Stimulated activated CD4-positive, alpha-beta T cell treated with anti-CD3 and anti-CD28 coated beads, Interleukin-1b, Interleukin-23, amount 100 ng/mL, for 4 hours (primary cell): ENCODE measurements at places on chromosomes 11 and 22.

DNA sequence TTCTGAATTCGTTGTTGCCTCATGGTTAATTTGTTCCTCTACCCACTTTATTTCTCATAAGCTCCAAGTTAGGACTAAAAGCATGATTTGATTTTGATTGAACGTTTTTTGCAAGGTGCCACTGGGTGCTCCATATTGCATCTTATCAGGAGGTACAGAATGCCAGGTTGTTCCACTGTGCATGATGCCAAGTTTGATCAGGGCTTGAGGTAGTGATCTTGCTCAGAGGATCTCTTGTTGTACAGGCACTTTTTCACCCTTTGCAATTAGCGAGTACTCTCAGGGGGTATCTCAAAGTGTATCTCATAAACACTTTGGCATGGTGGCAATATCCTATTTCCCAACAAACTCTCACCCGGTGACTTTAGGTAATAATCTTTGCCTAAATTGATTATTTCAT, 4.0 kb downstream of the GRAP2 start:
- DNase-seq: no peak

DNA sequence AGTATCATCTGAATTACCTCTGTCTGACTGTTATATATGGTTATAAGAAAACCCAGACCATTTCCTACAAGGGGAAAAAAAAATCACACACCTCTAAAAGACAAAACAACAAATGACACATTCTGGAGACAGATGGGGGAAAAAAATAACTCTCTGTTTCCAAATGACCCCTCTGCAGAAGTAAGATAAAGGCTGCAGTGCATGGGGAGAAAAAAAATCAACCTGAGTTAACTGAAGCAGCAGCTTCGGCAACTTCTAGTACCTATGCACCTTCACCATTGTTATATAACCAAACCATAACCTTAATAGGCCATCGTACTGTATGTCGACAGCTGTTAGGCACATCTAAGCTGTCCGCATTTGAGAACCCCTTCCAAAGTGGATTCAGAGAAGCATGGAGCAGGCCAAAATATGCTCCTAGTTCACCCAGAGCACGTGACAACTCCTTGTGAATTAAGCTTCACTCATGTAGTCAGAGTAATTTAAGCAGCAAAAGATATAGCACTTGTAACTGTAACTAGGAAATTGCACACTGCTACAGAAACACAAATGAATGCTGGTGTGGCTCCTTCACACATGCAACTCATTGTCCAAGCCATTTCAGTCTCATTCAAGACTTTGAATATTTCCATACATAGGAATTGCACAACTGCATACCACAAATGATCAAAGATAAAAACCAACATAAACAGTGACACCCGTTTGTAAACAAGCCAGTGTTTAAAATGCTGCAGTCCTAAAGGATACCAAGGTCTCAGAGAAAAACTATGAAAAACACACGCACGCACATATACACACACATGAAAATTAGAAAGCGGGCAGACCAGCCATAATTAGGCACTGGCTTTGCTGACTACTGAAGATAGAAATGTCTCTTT, 2.7 kb downstream of the SIK3 start:
- no peak for DNase-seq

DNA sequence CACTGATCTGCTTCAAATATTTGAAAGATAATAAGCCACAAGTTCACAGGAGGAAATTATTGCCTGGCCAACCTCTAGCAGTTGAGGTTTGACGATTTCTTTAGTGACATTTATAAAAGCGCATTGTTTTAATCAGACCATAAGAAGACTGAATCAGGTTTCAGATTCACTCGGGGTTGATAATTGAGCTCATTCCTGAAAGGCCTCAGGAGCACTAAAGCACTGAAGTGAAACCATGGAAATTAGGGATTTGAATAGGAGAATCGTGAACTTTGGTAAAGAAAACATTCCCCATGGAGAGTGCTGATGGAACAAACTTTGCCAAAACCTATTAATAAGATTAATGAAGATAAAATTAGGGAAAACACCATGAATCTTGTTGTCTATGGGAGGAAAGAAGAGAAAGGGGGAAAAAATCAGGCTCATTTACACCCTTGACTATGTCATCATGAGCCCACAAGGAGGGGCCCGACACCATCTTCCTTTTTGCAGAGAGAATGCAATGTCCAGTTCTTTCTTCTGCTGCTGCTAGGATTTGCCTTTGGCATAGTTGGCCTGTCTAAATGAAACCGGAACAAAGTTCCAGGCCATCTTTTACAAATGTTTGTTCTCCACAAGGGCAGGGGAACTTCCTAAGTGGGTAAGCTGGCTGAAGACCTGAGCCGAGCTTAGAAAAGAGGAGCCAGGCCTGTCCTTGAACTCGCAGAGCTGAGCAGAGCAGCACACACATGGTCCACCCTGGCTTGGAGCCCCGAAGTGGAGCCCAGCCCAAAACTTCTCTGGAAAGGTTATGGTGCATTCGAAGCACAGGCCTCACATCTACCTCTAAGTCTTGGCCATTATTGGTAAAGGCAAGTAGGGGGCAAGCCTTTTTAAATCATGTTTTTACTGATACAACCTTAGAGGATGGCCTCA, 56.1 kb upstream of the EIF3M start:
- DNase-seq: no peak

GRCh38 chr22:19016081-19016766, 80.1 kb upstream of the PRODH start:
- DNase-seq: no peak

GRCh38 chr22:42991010-42991651, 23.8 kb downstream of the PACSIN2 start:
- DNase-seq: no peak

GRCh38 chr11:75398906-75399305, 412 bp upstream of the RPS3 start:
- no peak for DNase-seq

- DNase-seq: no peak
Measured at GRCh38 chr22:39941601-39942000, 18.6 kb upstream of the TMA7B start.

DNA sequence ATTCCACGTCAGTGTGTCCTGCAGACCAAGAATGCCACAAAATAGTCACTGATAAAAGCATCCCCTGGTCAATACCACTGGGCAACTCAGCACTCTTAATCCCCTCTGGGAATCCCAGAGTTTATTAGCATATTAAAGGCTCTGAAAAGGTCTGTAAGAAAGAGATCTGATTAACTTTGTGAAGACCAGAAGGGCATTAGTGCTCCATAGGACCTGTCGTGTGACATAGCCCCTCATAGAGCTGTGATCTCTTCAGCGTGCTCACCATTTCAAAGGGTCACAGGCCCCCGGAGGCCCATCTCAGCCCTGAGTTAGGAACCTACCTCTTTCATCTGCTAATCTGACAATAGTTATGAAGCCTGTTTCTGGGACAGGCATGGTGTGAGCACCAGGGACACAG, 299.2 kb downstream of the MN1 start:
- DNase-seq: no peak

DNA sequence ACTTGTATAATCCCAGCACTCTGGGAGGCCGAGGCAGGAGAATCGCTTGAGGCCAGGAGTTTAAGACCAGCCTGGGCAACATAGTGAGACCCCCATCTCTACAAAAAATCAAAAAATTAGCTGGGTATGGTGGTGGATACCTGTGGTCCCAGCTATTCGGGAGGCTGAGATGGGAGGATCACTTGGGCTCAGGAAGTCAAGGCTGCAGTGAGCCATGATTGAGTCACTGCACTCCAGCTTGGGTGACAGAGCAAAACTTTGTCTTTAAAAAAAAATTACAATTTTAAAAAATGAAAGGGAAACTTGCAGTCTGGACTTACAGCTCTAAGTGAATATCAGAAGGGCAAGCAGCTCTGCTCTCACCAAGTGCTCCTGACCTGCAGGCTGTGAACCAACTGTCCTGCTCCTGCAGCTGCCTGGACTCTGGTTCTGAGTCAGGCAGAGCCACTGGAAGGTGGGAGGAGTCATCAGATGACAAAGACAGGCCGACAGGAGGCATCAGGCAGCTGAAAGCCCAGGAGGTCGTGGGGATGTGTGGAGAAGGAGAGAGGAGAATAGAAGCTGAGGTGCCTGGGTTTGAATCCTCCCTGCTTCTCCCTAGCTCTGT, 9.6 kb downstream of the SMTNL1 start:
- DNase-seq: no peak

- DNase-seq: no peak
Measured at GRCh38 chr11:61913699-61914395, 3.5 kb downstream of the RAB3IL1 start.

DNA sequence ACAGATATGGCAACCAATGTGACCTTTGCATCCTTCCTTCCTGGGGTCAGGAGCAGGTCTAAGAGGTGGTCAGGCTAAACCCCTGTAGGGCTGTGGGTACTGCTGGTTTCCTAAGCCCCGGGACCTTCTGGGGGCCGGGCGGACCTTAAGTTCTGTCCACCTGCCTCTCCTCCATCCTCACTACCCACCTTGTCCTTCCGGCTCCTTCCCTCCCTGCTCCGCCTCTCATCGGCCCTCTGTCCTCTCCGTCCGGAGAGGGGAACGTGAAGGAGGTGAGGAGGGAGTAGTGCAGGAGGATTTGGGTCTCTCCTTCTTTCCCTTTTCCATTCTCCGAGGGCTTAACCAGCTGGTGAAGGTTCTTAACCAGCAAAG, 28.3 kb upstream of the PARVB start:
- DNase-seq: no peak

- DNase-seq: no peak
Measured at GRCh38 chr11:33557201-33557600, 143.4 kb downstream of the C11orf91 start.
